ENCODE measurements at places on chromosomes 6 and 20.

GRCh38 chr6:11384531-11385309 lies 152.3 kb upstream of the NEDD9 start:
- no peak for DNase-seq

GRCh38 chr20:47016068-47016664 lies 121.5 kb downstream of the EYA2 start:
- no peak for DNase-seq

DNA sequence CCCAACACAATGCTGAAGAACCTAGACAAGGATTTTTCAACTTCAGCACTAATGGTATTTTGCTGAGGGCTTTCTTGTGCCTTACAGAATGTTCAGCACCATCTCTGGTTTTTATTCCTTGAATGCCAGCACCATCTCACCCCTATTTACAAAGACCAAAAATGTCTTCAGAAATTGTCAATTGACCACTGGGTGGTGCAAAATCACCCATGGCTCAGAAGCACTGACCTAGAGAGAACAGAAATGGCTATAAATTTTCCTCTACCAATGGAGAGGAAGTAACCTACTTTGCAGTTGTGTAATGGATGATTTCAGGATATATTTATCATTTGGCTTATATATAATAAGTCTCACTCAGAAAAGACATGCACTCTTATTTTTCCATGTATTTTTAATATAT lies 431.0 kb upstream of the IRAK1BP1 start:
- DNase-seq = peak; percentile 44

GRCh38 chr6:89134723-89135122 lies 11.1 kb upstream of the PM20D2 start:
- DNase-seq = no peak

GRCh38 chr6:28474441-28475219 lies 31.3 kb upstream of the ZSCAN23 start:
- peak; percentile 54 for DNase-seq

DNA sequence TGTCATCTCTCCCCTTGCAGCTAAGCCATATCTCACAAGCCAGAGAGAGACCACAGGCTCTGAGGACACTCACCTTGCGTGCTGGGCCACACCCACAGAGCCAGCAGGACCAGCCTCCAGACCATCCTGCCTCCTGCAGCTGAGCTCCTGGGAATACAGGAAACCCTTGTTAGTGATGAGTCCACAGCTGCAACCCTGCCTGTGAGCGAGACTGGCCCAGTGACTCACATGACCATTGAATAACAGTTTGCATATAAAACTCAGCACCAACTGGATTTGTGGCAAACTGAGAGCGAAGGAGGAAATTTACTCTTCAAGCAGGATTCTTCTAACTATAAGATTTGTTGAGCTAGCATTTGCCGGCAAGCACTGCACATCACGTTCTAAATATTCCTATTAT lies 3.0 kb downstream of the THBS2 start:
- DNase-seq = peak; percentile 61

Data from DMS53 (cell line).